Central memory CD8-positive, alpha-beta T cell (primary cell): ENCODE measurements at places on chromosomes 4 and X.

- no peak for DNase-seq
These were observed 16.5 kb upstream of the GUCY2F start for GRCh38 chrX:109498434-109498833.

GRCh38 chr4:53490965-53491622, 100.2 kb downstream of the LNX1 start:
- no peak for DNase-seq

DNA sequence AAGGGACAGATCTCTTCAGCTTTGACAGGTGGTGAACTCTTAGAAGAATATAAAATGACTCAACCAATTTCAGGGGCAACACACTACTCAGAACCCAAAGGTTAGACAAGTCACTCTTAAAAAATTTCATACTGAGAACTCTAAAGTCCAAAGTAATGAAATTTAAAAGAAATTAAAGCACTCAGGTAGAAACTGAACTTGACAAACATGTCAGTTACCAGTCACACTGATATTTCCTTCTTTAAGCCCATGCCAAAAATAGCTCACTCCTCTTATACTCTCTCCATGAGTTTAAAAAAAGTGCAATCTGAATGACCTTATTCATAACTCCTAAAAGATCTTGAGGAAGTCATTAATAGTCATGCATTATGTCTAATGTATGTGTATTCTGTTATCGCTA, 40.3 kb downstream of the AMMECR1 start:
- no peak for DNase-seq

- DNase-seq = no peak
These were observed 38.8 kb downstream of the MSN start for GRCh38 chrX:65706041-65706828.

DNA sequence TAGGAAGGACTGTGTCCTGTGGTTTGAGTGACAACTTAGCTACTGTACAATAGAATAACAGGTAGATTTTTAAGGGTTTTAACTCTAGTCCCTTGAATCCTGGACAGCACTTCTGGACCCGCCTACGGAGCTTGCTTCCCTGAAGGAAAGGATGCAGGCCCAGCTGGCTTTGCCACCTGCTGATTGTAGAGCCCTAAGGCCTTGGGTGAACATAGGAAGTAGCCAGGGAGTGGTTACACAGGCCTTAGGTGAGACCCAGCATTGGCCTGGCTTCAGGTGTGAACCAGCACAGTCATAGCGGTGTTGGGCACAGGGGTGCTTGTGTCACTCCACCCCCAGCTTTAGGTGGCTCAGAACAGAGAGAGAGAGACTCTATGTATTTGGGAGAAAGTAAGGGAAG, 413.5 kb downstream of the GRIA2 start:
- DNase-seq = no peak

GRCh38 chr4:102143433-102143832, 201.8 kb downstream of the SLC39A8 start:
- DNase-seq = no peak

DNA sequence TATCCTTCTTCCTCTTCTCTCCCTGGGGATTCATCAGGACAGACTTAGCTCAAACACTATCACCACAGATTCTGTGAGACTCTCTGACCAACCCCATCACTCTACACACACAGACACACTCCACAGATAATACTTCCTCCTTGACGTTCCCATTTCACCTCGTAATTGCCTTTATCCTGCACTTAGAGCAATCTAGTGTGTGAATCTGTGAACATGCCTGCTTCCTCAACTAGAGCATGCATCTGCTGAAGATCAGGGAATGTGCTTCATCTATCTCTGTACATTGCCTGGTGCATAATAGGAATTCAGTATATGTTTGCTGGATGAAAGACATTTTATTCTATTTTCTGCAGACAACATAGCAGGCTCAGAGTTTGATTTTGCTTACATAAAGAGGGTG, 25.1 kb upstream of the HS6ST2 start:
- no peak for DNase-seq

GRCh38 chr4:168095776-168096406, 3.6 kb downstream of the ANXA10 start:
- DNase-seq = no peak
